ENCODE measurements at places on chromosomes 16 and 17. TPM values are rescaled to one million over a fixed set of nuclear protein-coding genes. Genes with fewer than 3 reads are reported as not detected.

DNA sequence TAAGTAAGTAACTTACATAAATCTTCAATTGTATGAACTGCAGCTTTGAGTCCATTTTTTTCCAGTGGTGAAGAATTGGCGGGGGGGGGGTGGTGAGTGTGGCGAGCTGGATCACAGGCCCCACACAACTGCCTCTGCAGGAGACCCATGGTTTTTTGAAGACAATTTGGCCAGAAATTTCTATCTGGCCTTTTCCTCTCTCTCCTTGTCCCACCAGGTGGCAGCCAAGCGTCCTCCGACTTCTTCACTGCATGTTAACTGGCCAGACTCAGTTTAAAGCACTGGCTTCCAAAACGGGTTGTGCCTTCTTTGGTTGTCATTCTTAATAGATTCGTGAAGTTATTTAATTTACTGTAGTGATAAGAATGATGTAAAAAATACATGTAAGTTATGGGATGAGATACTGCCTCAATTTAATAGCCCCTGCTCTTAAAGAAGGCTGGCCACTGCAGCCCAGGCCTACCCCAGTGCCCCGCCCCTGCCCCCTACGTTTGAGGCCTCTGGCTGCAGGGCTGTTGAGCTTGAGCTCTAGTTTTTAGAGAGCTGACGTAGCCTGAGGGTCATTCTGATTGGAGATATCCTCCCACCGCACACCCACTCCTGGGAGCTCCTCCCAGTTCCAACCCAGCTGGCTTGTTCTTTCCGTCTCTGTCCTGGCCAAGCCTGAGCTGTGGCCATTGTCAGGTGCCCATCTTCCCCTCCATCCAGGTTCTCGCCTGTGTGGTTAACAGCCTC, 36.4 kb downstream of the AKAP1 start:
- H3K4me1 ChIP-seq, result no peaks in the 10 kb centered on the region
- peaks cover 39% of the 10 kb centered on the region for H3K36me3 ChIP-seq
- H3K27ac ChIP-seq, result no peak overlapping the region

- no peaks in the 10 kb centered on the region for H3K36me3 ChIP-seq
- H3K27me3 ChIP-seq, result peaks cover 23% of the 10 kb centered on the region
- DNase-seq, result no peak
- no peak overlapping the region for H3K27ac ChIP-seq
- no peak overlapping the region for H3K4me3 ChIP-seq
- peaks cover 6% of the 10 kb centered on the region for H3K4me1 ChIP-seq
These were observed 2.4 kb downstream of the CYGB start for GRCh38 chr17:76534831-76535732.

DNA sequence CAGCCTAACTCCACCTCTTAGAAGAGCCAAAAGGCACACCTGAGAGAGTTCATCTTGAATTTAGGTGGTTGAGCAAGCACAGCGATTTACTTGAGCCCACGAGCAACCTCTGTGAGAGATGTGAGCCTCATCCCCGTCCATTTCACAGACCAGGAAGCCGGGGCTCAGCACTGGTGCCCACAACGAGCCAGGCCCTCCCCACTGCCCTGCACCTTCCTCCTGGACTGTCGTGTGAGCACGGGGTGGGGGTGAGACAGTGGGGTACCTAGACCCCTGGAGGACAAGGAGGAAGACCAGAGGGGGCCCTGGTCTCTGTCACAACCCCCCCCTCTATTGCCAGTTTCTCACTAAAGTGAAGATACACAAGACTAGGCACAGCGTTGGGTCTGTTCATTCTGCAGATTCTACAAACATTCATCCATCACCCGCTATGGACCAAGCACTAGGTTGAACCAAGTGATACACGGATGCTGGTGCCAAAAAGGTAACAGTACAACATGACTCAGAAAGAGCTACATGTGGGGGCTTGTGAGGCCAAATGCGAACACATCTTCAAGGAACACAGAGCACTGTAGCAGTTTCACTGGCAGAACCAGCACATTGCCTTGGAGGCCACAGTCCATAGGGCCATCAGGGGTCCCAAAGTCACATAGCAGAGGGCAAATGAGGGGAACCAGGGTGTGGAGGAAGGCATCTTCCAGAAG, 231.9 kb downstream of the PARN start:
- no peaks in the 10 kb centered on the region for H3K36me3 ChIP-seq
- no peak overlapping the region for H3K4me3 ChIP-seq
- DNase-seq, result no peak
- H3K27ac ChIP-seq, result no peak overlapping the region
- H3K27me3 ChIP-seq, result no peaks in the 10 kb centered on the region

DNA sequence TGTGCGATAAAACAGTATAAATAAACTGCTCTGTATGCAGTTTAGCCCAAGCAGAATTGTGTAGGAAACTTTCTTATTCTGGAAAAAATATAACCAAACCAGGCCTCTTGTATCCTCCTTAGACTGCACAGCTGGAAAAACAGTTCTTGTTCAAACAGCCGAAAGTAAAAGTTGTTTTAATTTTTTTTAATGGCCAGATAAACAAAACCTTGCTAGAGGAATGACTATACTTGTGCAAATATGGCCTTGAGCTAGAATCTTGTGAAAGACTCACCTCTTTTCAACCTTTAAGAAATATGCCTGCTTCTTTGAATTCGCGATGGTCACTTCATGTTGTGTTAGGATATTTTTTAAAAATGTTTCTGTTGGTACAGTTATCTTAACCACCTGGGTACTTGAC, 114.5 kb upstream of the MAF start:
- DNase-seq, result no peak
- H3K36me3 ChIP-seq, result no peaks in the 10 kb centered on the region
- H3K27ac ChIP-seq, result no peak overlapping the region
- H3K4me1 ChIP-seq, result peaks cover 9% of the 10 kb centered on the region
- H3K4me3 ChIP-seq, result no peak overlapping the region

DNA sequence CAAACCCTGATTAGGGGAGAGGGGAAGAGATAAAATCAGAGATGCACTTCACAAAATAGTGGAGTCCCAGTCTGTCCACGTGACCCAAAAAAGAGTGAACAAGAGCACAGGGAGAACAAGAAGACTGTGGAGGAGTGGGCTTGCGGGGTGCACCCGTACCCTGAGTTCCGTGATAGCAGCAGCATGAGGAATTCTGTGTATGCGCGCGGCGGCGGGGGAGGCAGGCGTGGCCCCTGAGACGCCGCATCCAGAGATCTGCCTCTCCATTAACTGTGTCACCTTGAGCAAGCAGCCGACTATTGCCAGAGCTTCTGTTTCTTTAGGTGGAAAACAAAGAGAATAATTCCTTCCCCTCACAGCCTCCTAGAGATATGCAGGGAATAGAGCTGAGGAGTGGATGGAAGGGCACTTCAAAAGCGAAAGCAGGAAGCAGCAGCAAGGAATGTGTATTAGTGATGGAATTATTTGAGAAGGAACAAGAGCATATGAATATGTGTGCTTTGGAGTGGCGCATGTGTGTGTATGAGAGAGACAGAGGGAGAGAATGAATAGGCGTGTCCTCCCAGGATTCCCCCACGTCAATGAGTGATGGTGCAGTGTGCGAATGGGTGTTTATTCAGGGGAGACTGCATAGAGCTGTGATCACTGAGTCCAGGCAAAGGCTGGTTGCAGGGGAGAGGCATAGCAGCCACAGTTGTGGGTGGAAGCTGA, 10.4 kb upstream of the SOX9 start:
- peaks cover 31% of the 10 kb centered on the region for H3K27me3 ChIP-seq
- peaks cover 2% of the 10 kb centered on the region for H3K36me3 ChIP-seq
- H3K27ac ChIP-seq, result no peak overlapping the region
- H3K4me1 ChIP-seq, result no peaks in the 10 kb centered on the region
- H3K4me3 ChIP-seq, result no peak overlapping the region

DNA sequence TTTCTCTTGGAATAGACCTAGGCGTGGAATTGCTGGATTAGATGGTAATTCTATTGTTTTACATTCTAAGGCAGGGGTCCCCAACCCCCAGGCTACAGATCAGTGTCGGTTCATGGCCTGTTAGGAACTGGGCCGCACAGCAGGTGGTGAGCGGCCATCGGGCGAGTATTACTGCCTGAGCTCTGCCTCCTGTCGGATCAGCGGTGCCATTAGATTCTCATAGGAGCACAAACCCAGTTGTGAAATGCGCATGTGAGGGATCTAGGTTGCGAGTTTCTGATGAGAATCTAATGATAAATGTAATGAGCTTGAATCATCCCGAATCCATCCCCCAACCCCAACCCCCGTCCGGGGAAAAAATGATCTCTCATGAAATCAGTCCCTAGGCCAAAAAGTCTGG, 23.0 kb downstream of the NLRC5 start:
- no peak for DNase-seq
- H3K27ac ChIP-seq, result peak overlapping the region; percentile 77
- H3K36me3 ChIP-seq, result peaks cover 34% of the 10 kb centered on the region
- H3K27me3 ChIP-seq, result no peaks in the 10 kb centered on the region
- peaks cover 85% of the 10 kb centered on the region for H3K4me1 ChIP-seq

- no peak overlapping the region for H3K27ac ChIP-seq
- peaks cover 16% of the 10 kb centered on the region for H3K4me1 ChIP-seq
- no peak for DNase-seq
- no peak overlapping the region for H3K4me3 ChIP-seq
These were observed 23.5 kb upstream of the KANSL1 start for GRCh38 chr17:46216682-46217081.

DNA sequence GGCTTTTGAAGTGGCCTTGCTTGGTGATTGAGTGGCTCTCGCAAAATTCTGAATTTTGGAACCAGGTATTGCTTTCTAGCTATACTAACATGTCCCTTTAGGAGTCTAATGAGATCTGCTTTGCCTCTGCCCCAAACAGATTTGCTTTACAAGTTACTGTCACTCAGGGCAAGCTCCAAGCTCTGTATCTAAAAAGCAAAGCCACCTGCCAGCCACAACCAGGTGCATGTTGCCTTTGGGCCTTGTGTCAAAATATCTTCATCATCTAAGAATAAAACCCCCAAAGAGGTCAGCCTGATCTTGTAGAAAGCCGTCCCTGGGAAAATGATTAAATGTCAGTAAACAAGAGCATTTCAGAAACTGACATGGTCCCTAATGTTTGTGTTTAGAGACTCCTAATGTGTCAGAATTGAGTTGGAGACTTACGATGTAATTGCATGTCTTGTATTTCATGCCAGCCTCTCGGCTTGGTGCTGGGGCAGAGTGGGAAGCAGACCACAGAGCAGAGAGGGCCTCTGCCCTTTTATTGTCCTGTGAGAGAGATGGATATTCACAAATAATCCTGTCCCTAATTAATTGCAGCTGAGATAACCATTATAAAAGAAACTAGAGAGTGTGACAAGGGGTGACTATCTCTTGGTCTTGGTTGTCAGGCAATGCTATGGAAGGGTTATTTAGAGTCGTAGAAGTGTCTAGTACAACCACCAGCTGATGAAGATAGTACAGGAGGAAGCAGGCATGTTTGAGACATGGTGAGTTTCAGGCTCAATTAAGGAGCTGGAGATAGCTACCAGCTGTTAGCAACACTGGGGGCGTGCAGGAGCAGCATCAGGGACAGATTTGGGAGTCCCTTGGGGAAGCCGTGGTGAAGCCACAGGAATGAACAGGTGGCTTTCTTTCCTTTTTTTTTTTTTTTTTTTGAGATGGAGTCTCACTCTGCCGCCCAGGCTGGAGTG, 90.7 kb downstream of the PITPNC1 start:
- peak overlapping the region; percentile 71 for H3K27ac ChIP-seq
- peaks cover 69% of the 10 kb centered on the region for H3K4me1 ChIP-seq
- no peak overlapping the region for H3K4me3 ChIP-seq
- peaks cover 6% of the 10 kb centered on the region for H3K36me3 ChIP-seq
- no peak for DNase-seq
- no peaks in the 10 kb centered on the region for H3K27me3 ChIP-seq

GRCh38 chr16:24151482-24151939, 104.6 kb upstream of the CACNG3 start:
- no peaks in the 10 kb centered on the region for H3K27me3 ChIP-seq
- H3K4me3 ChIP-seq, result no peak overlapping the region
- H3K4me1 ChIP-seq, result peaks cover 48% of the 10 kb centered on the region

- no peak overlapping the region for H3K27ac ChIP-seq
- no peaks in the 10 kb centered on the region for H3K4me1 ChIP-seq
- H3K36me3 ChIP-seq, result no peaks in the 10 kb centered on the region
- no peak overlapping the region for H3K4me3 ChIP-seq
- no peaks in the 10 kb centered on the region for H3K27me3 ChIP-seq
These were observed 73.2 kb upstream of the SALL1 start for GRCh38 chr16:51224317-51224716.

- H3K27ac ChIP-seq, result no peak overlapping the region
- peak; percentile 20 for DNase-seq
- H3K4me3 ChIP-seq, result no peak overlapping the region
- peaks cover 9% of the 10 kb centered on the region for H3K36me3 ChIP-seq
- no peaks in the 10 kb centered on the region for H3K4me1 ChIP-seq
These were observed 43.4 kb downstream of the MFSD11 start for GRCh38 chr17:76781056-76781982.

DNA sequence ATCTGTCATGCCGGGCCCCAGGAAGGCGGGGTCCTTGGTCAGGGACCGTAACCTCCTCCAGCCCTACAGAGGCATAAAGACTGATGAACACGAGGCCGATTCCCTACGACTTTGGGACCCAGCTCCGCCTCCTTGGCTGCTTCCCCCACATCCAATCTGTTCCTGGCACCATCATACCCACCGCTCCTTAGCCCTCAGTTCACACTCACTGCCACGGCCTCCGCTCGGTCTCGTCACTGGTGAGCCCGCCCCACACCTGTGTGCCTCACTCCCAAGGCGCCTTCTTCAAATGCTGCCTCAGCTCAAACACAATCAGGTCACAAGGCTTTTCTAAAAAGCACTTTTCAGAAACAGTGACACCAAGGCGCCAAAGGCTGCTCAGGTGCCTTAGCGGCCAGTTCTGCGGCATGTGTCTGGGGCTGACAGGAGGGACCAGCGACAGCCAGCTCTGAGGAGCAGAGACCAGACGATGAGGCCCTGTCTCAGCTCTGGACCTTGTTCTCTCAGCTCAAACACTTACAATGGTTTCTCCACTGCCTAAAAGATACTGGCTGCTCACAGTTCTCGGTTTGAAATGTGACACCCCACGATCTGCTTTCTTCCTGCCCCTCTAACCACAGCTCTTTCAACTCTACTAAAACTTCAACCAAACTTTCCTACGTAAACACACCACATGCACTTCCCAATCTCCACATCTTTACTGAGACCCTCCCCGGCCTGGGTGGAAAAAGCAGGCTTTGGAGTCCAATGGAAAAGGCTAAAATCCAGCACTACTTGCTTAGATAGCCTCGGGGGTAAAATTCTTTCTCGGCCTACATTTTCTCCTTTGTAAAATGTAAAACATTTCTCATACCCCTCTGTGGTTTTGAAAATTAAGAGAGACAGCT, 33.2 kb downstream of the CYB5D2 start:
- H3K4me1 ChIP-seq, result peaks cover 49% of the 10 kb centered on the region
- peak overlapping the region; percentile 48 for H3K4me3 ChIP-seq
- DNase-seq, result peak; percentile 66
- no peaks in the 10 kb centered on the region for H3K27me3 ChIP-seq
- peak overlapping the region; percentile 96 for H3K27ac ChIP-seq

The CCT6B gene
- 0.95 TPM for total RNA-seq

The NRN1L gene
- total RNA-seq, result not detected

The TBC1D28 gene
- not detected for total RNA-seq

The NOXO1 gene
- not detected for total RNA-seq

The SEPTIN1 gene
- total RNA-seq, result 159 TPM

The TSPOAP1 gene
- total RNA-seq, result 12.4 TPM

The NTN1 gene
- 0.71 TPM for total RNA-seq

Data from activated CD4-positive, alpha-beta T cell treated with anti-CD3 and anti-CD28 coated beads for 36 hours (primary cell).